ENCODE measurements at places on chromosomes 2 and 18.

DNA sequence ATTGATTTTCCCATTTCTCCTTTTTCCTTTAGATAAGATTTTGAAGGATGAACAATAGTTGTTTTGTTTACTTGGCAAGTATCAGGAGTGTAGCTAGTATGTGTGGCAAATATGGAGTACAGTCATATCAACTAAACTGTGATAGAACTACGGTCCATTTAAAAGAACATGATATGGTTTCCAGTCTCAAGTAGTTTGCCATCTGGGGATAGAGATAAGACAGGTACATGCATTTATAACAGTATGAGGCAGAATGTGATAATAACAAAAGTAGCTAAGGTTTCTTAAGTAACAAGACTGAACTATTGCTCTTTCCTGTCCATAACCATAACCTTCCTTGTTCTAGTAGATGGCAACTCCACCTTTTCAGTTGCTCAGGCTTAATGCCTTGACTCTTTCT is 75.6 kb upstream of the TACR1 start:
- no peak for DNase-seq

DNA sequence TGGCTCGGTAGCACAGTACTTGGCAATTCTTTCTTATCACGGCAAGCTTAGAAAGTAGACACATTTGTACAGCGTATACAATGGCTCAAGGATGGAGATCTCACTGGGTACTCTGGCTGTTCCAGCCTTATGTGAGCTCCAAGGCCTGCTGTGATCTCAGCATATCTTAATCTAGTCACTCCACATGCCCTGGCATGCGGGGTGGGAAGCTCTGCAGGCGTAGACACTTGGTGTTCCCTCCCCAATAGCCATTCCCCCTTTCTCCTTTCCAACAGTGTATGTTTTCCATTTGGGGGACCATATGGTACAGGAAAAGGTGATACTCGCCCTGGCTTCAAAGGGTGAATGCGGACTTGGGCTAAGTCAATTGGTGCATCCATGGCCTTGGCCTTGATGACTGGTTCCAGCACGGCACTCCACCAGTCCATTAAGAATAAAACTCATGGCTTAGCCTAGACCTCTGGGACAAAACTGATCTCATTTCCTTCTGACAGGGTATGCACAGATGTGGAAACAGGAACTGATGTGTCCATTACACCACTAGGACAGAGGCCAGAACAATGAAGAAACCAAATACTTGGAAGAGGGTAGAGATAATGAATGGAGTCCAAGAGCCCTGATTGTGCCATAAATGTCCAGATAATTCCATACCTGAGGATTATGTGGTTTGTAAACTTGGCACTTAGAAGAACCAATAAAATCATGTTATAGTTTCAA is 28.4 kb downstream of the TGIF1 start:
- no peak for DNase-seq

DNA sequence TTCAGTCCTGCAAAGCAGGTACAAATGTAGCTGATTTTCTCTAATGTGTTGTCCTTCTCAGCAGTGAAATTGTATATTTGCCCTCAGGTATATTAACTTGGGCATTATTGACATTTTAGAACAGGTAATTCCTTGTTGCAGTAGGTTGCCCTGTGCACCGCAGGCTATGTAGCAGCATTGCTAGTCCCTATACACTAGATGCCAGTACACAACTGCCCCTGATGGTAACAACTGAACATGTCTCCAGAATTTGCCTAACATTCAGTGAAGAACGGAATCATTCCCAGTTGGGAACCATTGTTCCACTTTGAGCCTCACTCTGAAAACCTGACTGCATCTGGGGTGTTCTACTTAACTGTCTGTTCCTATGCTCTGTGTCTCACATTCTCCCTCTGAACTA is 23.1 kb upstream of the TFPI start:
- DNase-seq, result no peak

GRCh38 chr18:50473881-50474280 is 86.0 kb upstream of the MAPK4 start:
- no peak for DNase-seq

- DNase-seq, result no peak
Observed at GRCh38 chr18:3889803-3890202, 439.8 kb downstream of the TGIF1 start.

DNA sequence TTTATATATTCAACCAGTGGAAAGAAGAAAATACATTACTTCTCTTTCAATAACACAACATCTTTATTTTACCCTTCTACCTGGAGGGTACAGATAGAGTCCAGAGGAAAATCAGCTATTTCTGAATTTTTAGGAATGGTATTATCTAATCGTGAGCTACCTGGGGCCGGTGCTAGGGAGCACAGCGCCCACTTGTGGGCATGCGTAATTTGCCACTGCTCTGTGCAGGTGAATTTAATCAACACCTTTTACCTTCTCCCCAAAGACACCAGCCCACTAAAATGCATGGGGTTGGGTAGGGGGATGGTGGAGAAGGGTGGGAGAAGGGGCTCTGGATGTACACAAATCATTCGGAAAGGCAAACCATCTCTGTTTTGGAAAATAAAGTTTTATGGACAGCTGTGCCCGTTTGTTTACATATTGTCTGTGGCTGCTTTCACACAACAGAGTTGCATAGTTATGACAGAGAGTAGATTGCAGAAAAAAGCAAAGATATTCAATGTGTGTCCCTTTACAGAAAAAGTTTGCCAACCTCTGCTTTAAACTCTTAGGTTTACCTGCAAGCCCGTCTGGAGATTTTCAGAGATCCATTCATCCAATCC is 51.5 kb upstream of the DCC start:
- peak; percentile 75 for DNase-seq
